Activated T-cell treated with anti-CD3 and anti-CD28 coated beads, Interleukin-2, amount 50 U/mL, for 72 hours (primary cell): ENCODE measurements at places on chromosomes 6 and 20. TPM values are rescaled to one million over a fixed set of nuclear protein-coding genes. Genes with fewer than 3 reads are reported as not detected.

GRCh38 chr6:35370124-35370741 is 27.9 kb downstream of the PPARD start:
- peak; percentile 60 for DNase-seq

- no peak for DNase-seq
Observed at GRCh38 chr6:12557765-12558164, 158.8 kb upstream of the PHACTR1 start.

Gene CNKSR3
- 0.07 TPM for total RNA-seq

GRCh38 chr6:113281431-113281830 is 575.7 kb upstream of the MARCKS start:
- no peak for DNase-seq

DNA sequence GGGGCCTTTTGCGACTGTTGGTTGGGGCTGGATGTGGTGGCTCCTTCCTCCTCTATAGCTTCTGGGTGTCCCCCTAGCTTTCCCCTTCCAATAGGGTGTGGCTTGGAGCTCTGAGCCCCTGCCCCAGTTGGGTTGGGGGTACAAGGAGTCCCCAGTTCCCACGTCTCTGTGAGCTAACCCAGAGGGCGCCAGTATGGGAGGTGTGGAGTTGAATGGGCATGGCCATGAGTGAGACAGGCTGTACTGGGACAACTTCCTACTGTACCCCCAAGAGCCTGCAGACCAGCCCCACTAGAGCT is 1.2 kb downstream of the C20orf204 start:
- no peak for DNase-seq

Gene ALDH5A1
- 14.7 TPM for total RNA-seq

Gene NRM
- 29.6 TPM for total RNA-seq

Gene MAPK13
- total RNA-seq: 68.2 TPM

- peak; percentile 25 for DNase-seq
Observed at GRCh38 chr6:119043265-119043664, 35.2 kb downstream of the FAM184A start.

GRCh38 chr6:152375197-152375596 is 262.0 kb downstream of the SYNE1 start:
- no peak for DNase-seq

- no peak for DNase-seq
Observed at GRCh38 chr6:126091466-126091865, 105.1 kb downstream of the TRMT11 start.
